IPS-NIHi11 (cell line): ENCODE measurements at places on chromosomes 1 and 21.
A peak's percentile ranks its signal among the peaks of the same experiment; 100 is the strongest.

- peak; percentile 41 for DNase-seq
Measured at GRCh38 chr1:102776071-102776470, 332.3 kb downstream of the COL11A1 start.

DNA sequence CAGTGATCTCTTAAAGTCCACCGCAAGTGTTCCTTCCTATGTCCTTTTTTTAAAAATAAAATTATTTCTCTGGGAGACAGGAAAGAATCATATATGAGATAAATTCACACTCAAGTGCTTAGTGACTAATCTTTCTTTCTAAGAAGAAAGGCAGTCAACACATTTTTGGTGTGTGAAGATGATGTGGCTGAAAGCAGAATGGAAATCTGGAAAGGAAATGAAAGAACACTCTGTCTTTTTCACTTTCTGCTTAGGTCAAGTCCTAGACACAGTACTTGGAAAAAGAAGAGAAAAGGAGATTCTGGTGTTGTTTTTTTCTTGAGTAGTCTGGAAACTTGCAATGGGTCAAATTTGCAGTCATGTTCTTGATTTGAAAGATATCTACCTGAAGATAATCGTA lies 45.5 kb upstream of the PRRX1 start:
- no peak for DNase-seq

DNA sequence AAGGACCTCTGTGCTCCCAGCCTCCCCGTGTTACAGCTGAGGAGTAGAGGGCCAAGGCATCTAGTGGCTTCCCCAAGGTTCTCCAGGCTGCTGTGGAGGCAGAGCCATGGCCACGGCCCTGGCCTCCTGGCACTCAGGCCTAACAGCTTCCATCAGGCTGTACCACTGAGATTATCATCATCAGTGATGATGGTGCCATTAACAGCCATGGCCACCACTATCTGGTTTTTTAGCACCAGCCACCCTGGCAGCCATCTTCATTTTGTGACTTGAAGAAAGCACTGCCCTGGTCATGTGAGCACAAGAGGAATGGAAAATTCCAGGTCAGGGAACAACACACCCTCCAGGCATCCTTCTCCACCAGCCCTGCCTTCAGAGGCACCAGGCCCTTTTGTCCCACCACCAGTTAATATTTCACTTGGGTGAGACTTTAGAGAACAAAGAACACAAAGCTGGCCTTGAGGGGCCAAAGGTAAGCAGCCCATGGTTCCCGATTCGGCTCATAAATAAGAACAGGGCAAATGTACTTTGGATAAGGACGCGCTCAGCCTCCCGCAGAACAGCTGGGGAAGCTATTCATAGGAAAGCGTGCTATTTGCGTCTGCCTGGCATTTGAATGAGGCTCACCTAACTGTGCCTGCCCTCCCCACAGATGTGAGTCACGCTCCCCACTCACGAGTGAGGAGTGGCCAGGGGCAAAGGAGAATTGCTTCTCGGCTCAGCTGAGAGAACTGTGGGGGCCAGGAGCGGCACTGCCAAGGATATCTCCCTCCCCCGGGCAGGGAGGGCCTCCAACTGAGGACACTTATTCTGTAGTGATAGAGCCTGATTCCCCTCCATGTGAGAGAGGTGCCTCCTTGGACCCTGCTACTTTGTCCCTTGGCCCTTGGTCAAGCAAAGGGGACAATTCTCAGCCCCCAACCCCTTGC lies 95.6 kb downstream of the CD58 start:
- no peak for DNase-seq

- DNase-seq, result no peak
Measured at GRCh38 chr1:173005196-173005864, 45.4 kb downstream of the TNFSF18 start.

DNA sequence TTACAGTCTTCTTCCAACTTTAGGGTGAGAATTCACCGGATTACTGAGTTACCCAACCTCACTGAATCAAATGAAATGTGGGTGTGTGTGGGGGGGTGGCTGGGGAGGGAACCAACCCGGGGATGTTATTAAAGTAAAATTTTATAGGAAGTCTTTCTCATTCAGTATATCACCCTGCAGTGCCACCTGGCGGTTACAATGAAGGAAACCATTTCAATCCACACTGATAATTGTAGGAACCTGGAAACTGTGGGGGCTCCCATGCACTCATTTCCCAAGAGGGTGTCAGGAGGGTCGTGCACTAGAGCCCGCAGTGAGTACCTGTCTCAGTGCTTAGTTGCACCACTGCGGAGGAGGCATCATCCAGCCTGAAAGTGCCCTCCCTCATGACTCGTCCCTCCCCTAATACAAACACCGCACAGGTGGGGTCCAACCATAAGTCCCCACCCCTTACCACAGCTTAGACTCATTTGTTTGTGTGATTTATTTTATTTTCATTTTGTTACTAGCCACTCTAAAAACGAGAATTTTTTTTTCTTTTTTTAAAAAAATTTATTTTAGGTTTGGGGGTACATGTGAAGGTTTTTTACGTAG lies 29.1 kb upstream of the IGSF5 start:
- DNase-seq, result peak; percentile 54

DNA sequence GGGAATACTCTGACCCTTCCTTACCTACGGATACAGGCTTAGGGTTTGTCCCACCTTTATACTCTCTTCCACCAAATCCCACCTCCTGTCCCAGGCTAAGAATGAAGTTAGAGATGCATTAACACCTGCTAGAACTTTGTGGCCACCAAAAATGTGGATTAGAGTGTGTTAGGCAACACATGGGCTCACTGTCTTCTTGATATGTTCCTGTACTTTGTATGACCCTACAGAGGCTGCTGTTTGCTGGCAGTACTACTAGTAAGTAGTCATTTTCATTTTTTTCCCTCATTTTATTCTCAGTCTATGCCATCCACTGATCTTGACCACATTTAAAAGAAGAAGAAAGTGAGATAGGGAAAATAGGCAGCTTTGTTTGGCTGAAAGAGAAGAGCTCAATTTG lies 21.0 kb upstream of the TMEM39B start:
- no peak for DNase-seq

- DNase-seq, result no peak
Measured at GRCh38 chr21:38277501-38278131, 20.8 kb downstream of the KCNJ15 start.

GRCh38 chr1:65377496-65378246 lies 42.8 kb upstream of the LEPR start:
- DNase-seq, result no peak

- DNase-seq, result no peak
Measured at GRCh38 chr1:97767381-97767780, 153.5 kb downstream of the DPYD start.

DNA sequence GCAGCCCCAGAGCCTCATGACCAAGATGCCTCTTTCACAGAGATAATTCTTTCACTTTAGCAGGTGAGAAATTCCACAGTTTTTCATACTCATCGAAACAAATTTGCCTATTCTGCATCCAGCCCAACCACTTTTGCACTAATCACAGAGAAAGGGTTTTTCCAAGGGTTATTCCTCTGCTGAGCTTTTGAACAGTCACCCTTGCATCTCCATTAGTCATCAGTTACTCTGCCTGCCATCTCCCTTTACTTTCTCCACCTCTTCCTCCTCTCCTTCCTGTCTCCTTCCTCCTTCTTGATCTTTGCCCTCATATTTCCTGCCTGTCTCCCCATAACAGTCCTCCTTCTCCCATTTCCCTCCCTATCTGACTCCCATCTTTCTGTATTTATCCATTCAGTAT lies 43.9 kb downstream of the FH start:
- no peak for DNase-seq

GRCh38 chr1:53430261-53430660 lies 28.9 kb upstream of the DMRTB1 start:
- DNase-seq, result no peak

GRCh38 chr21:23215261-23215660 lies 2217.1 kb downstream of the NCAM2 start:
- DNase-seq, result no peak

- DNase-seq, result no peak
Measured at GRCh38 chr21:45177039-45177438, 102.7 kb downstream of the ADARB1 start.

DNA sequence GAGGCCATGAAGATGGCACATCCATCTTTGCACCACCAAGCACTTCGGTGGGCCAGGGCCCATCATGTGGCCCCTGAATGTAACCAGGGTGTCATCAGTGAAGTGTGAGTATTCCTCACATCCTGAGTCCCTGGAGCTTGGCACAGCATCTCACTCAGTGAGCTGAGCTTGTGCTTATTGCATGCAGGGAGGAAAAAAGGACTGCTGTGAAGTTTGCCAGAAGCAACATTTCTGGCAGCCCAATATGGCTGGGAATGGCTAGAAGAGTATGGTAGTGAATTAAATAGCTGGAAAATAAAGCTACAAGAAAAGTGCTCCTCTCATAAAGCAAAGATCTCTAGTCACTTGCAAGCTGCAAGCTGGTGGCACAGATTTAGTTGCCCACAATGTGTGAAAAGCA lies 109.3 kb downstream of the TNFSF18 start:
- DNase-seq, result no peak

DNA sequence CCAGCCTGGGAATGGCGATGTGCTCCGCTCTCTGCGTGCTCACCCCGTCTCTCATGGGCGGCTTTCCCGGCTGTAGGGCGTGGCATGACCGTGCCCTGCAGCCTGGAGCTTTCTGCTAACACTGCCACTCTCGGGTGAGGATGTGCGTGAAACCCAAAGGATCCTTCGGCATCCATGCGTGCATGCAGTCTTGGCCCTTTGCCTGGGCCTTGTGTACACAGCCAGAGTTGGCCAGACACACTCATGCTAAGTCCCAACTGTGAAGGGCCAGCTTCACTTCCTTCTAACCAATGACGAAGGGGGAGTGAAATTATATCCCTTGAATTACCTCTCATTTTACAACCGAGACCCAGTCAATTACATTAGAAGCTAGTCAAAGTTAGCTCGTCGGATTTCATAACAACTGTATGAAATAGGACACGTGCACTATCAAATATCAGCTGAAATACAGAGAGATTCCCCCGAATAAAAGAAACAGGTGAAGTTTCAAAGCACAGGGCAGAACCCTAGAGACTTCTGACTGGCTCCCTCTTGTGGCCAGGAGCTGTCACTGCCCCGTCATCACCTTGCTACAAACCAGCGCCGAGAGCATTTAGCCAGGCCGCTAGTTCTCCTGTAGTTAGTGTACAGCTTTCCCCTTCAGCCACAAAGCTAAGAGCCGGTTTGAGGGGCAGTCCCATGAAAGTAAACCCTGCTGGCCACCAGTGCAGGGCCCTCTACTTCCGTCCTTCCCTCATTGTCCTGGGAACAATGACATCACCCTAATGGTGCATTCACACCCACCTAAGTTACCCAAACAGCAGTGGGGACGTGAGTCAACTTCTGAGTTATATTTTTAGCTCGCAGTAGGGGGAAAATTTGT lies 63.4 kb upstream of the COA6 start:
- DNase-seq, result peak; percentile 89

DNA sequence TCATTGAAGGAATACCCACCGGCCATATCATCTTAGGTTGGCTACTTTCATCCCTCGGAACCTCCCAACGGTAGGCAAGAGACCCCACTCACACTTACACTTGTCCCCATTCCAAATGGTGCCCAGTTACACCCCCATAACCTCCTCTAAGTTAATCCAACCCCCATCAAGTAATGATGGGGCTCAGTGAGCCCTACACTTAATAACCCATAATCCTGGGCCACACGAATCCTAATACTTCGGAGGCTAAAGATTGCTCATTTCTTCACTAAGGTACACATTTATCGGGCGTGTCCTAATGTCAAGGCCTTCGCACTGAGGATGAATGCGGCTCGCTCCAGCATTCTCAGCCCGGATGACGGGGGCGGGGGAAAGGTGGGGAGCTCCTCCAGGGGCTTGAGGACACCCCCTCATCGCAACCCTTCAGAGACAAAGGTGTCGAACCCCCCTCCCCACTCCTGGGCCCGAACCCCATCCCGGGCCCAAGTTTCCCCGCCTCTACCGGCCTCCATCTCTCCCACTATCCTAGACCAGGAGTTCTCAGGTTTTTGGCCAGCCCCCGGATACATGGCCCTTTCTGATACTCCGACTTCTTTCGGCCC lies 435 bp downstream of the ILF2 start:
- no peak for DNase-seq

DNA sequence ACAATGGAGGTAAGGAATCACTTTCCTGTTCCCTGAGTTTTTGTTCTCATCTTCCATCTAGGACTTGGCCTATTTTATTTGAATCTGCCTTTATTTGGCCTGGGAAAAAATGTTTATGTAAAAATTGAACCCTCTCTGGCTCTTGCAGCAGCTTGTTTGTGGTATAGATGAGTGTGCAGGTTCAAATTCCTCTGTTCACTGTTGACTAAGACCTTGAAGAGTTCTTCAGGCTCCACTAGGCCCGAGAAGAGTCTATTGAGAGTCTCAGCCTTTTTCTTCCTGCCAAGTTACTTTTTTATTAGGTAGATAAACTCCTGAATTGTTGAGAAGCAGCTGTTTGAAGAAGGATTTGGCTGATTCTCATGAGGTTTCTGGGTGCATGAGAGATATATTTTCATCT lies 248.8 kb upstream of the ADGRL2 start:
- DNase-seq, result no peak

GRCh38 chr1:915295-916172 lies 8.2 kb upstream of the SAMD11 start:
- no peak for DNase-seq

GRCh38 chr1:226656601-226657277 lies 82.3 kb downstream of the ITPKB start:
- no peak for DNase-seq

- no peak for DNase-seq
Measured at GRCh38 chr21:29178926-29179325, 48.5 kb downstream of the MAP3K7CL start.

GRCh38 chr1:74504933-74505512 lies 7.4 kb downstream of the LRRC53 start:
- DNase-seq, result no peak

GRCh38 chr1:62370594-62370993 lies 51.4 kb upstream of the KANK4 start:
- no peak for DNase-seq

DNA sequence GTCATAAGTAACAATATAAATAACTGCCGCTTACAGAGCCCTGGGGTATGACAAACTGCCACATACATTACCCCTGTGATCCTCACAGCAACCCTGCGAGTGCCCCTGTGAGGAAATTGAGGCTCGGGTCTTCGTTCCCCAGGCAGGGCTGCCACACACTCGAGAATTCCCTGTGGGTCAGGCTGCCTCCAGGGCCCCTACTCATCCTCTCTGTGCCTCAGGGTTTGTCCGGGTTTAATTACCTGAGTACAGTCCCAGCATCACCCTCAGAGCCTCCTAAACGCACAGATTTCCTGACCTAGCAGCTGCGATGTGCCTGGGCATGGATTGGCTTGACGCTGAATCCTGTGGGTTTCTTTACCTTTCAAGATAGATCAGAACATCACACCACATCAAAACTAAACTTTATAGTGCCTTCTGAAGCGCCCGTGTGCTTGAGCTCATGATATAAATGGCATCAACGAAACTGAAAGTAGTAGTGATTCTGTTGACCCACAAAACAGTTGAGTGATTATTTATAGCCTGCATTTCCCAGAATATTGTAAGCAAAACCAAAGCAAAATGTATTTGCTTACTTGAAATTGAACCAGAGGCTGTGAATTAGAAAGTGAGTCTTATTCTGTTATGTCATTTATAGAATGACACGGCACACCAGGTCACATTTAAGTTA lies 14.0 kb downstream of the SLC37A1 start:
- no peak for DNase-seq

- no peak for DNase-seq
Measured at GRCh38 chr21:41537356-41537755, 29.4 kb upstream of the TMPRSS2 start.

GRCh38 chr1:26616881-26617280 lies 78.9 kb upstream of the ARID1A start:
- no peak for DNase-seq

- peak; percentile 90 for DNase-seq
Measured at GRCh38 chr21:39518055-39518846, 66.5 kb downstream of the SH3BGR start.

GRCh38 chr21:42392731-42393442 lies 3.0 kb downstream of the TMPRSS3 start:
- no peak for DNase-seq
